ENCODE measurements at places on chromosomes 1 and 21.

GRCh38 chr1:30638811-30639210 is 84.6 kb downstream of the MATN1 start:
- DNase-seq, result no peak

DNA sequence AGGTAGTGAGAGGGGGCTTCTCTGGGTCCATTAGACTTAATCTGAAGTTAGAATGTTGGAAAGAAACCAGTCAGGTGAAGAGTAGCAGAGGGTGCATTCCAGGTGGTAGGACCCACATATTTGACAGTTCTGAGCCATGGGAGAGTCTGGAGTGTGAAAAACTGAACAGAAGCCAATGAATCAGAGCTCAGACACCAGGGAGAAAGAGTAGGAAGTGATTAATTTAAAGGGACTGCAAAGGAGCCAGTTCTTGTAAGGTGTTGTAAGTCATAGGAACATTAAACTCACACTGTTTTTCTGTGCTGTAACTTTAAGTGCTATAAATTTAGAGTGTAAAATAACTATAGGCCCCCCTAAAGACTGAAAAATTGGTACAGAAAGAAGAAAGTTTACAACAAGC is 5.9 kb upstream of the DHX9 start:
- DNase-seq, result no peak

- no peak for DNase-seq
Measured at GRCh38 chr1:34167389-34167788, 2.4 kb upstream of the CSMD2 start.

DNA sequence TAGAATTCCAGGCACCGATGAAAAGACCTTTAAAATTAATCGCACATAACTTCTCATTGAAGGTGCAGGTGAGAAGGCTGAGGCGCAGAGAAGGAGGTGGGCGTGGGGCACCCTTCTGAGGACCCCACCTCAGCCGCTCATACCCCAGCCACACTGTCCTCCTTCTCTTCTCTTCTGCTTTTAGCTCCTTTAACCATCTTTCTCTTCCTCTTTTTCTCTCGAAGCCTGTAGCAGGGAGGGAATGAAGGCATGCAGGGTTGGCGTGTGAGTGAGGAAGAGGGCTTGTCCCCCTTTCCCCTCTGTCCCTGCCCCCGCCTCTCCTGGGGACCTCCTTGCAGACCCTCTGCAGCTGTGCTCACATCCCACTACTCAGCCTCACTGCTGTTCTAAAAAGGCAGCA is 57.8 kb upstream of the CACNA1E start:
- no peak for DNase-seq

GRCh38 chr21:36388835-36389234 is 3.6 kb downstream of the CHAF1B start:
- no peak for DNase-seq

DNA sequence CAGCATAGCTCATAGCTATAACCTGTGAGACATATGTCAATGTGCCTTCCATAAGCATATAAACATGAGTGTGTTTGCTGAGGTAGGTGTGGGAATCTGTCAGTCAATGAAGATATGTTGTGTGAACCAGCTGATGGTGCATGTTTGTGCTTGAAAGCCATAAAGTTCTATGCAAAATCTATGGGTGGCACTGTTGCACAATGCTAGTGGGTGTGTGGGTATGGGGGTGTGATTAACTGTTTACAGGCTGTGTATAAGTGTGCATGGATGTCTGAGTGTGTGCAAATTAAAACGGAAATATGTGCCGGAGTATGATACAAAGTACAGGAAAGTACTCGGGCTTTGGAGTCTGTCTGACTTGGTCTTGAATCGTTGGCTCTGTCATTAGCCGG is 1.0 kb upstream of the ATP2B4 start:
- DNase-seq, result no peak

GRCh38 chr1:11514366-11514765 is 35.4 kb downstream of the DISP3 start:
- DNase-seq, result no peak

GRCh38 chr1:201059401-201059800 is 35.9 kb upstream of the KIF21B start:
- DNase-seq, result no peak

GRCh38 chr21:43269440-43269839 is 100.6 kb downstream of the CRYAA start:
- DNase-seq, result no peak

DNA sequence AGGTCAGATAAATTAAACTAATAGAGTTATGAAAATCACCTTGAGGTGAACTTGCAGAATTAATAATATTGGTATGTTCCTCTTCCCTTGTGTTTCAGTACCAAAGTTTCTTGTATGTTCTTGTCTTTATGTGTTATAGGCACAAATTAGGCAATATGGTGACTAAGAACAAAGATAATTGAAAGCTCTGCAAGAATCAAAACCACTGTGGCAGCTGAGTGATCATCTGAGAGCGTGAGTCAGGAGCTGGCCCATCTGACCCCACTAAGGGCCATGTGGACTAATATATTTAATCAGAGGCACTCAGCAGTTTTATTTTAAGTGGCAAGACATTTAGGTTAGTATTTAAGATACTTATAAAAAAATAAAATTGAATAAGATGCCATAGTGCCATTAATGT is 12.8 kb upstream of the CASQ2 start:
- DNase-seq, result no peak

- no peak for DNase-seq
Measured at GRCh38 chr1:60088620-60089155, 15.1 kb upstream of the C1orf87 start.
